ENCODE measurements at places on chromosomes 3 and 15.

- peak; percentile 45 for DNase-seq
These were observed 595.8 kb downstream of the NLGN1 start for GRCh38 chr3:173993299-173993698.

GRCh38 chr15:29785642-29786041 is 36.6 kb downstream of the TJP1 start:
- no peak for DNase-seq

DNA sequence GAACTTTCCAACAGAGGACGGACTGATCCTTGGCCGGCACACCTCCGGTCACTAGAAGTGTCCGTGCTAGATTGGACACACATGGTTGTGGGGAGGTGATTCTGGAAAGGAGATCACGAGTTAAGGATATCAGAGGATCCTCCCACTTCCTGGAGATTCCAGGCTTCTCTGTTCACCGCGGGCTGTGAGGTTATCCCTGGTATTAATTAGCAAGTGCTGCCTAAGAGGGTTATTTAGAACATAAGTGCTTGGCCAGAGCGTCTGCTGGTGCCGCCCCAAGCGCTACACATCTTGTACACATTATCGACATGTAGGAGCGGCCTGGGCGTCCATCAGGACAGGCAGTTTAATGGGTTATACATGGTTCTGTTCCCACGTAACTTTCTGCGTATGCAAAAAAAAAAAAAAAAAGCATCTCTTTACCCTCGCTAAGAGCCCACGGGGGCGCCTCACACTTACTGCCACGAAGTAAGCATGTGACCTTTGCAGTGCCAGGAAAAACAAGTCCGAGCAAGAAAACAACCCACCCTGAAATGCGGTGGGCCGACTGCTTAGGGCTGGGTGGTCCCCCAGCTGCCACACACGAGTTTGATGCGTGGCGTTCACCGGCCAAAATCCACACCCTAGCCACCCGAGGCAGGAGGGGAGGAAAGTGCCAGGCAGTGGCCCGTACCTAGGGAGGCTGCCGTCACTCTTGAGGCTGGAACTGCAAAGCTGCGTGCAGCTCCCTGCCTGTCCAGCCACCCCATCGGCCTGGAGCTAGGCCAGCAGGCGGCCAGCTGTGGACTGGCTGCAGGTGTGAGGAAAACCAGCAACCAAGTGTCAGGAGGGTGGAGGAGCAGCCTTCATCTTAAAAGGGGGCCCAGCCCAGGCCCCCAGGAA is 78.0 kb downstream of the CPN2 start:
- no peak for DNase-seq

DNA sequence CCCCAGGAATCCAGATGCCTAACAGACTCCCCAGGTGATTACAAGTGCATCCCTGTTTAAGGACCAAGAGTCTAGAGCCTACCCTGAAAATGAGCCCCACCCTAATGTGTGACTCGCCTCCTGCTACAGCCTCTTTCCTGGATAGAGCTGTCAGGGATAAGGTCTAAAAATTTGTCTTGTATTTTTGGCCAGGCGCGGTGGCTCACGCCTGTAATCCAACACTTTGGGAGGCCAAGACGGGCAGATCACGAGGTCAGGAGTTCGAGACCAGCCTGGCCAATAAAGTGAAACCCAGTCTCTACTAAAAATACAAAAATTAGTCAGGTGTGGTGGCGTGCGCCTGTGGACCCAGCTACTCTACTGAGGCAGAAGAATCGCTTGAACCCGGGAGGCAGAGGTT is 11.2 kb downstream of the TMC3 start:
- DNase-seq, result no peak

GRCh38 chr15:42954291-42954690 is 33.7 kb upstream of the TTBK2 start:
- no peak for DNase-seq

DNA sequence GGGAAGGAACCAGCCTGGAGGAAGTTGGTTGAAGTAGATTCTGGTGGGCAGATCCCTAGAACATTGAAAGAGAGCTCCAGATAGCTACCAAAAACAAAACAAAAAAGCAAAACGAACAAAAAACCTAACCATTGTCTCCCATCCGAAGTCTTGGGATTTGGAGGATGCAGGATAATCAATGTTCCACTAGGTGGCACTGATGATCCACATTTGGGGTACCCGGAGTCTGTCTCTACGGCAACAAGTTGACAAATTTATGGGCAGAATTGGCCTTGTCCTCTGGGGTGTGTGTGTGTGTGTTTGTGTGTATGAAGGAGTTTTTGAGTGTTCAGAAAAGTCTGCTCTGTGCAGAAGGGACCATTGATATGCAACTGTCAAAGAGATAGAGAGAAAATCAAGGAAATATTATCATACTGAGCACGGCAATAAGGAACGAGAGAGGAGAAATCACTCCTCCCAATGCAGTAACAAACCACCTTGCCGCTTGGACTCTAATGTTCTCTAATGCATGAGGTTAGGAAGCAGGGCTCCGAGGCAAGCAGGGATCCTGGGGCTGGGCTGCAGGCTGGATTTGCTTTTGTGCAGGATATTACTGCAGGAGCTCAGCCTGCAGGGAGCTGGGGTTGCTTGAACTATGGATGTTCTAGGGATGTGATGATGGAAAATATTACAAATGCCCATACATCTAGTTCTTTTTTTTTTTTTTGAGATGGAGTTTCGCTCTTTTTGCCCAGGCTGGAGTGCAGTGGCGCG is 59.8 kb upstream of the KLHL25 start:
- peak; percentile 48 for DNase-seq

DNA sequence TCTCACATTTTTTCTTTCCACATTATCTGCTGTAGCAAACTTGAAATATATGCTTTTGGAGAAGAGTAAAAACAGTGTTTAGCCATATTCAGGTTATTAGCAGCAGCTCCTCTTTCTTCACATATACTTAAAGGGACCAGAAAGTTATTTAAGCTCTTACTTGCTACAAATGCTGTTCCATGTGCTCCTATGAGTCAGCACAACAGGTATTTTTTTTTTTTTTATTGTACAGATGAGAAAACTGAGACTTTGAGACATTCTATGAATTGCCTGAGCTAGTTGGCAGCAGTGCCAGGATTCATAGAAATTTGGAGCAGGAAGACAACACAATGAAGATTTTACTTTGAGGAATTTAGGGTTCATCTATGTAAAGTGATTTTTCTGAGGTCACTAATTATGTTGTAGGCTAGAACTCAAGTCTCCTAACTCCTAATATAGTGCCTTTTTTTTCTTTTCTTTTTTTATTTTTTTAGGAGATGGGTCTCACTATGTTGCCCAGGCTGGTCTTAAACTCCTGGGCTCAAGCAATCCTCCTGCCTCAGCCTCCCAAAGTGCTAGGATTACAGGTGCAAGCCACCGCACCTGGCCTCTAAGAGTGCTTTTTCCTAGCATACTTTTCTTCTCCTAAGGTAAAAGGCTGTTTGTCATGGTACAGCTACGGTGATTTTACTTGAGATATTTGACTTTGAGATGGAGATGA is 23.6 kb downstream of the SETD5 start:
- DNase-seq, result no peak

- DNase-seq, result no peak
These were observed 263.3 kb downstream of the ABHD5 start for GRCh38 chr3:43953814-43954692.

- no peak for DNase-seq
These were observed 2.0 kb downstream of the TRIM59 start for GRCh38 chr3:160447544-160447943.

GRCh38 chr3:64796607-64797399 is 109.0 kb upstream of the ADAMTS9 start:
- DNase-seq, result no peak

GRCh38 chr3:142909282-142909681 is 20.4 kb upstream of the PCOLCE2 start:
- DNase-seq, result no peak

- DNase-seq, result no peak
These were observed 15.9 kb downstream of the LMCD1 start for GRCh38 chr3:8517487-8517886.

DNA sequence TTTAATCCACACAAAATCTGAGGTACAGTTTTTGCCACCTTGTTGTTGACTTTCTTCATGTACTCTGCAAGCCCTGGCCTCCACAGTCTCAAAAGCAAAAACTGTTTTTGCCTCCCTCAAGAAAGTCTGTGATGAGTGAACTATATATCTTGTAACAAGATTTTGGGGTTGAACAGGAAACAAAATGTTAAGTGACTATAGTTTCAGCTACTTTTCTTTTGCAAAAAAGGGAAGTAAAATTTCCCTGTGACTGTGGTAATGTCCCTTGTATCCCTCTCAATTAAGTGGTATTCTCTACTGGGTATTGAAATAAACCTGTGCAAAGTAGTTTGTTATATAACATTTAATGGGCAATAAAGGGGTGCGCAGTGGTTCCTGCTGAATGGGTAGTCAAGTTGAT is 21.3 kb upstream of the SCAANT1 start:
- DNase-seq, result no peak

GRCh38 chr3:14925729-14926591 is 21.4 kb upstream of the NR2C2 start:
- DNase-seq, result peak; percentile 53

DNA sequence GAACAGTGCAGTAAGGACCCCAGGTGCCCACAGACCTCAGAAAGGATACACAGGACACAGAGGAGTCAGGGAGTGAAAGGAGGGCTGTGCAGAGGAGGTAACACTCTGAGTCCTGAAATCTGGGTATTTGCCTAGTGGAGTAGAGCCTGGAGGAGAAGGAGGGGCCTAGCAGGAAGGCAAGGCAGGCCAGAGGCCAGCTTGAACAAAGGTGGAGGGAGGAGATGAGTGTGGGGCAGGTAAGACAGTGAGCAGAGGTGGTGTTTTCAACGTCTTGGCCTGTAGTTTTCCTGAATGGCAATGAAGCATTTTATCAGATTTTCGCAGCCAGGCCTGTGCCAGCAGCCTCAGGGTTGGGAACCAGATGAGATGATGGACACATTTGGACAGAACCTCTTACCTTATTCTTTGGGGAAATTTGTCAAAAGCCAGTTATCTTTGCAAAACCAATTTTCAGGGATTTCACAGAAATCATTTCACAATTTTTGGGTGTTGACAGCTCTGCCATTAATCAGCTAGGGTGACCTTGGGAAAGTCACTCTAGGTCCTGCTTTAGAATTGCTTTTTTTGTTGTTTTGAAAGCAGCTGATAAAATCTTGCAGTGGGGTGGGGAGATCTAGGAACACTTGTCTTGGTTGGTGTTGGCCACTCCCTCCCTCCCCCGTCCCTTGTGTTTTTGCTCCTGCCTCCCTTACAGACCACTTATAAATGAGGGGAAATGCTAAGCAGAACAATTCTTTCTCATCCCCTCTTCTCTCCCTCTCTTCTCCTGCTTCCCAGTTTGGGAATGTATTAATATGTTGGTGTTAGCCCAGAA is 38.4 kb downstream of the SPSB4 start:
- no peak for DNase-seq

DNA sequence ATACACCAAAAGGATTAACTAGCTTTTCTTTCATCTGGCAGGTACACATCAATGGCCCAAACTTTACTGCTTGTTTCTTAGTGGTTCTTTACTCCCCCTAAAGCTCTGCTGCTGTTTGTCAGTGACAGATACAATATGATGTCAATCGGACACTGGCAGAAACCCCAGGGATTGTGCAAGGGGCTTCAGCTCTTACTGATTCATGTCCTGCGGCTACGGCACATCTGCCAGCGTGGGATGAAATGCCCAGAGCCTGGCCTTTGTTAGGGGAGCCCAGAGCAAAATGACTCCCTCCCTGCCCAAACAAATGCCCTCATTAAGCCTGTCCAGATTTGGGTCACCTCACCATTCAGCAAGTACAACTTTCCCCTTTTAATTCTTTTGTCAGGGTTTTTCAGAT is 28.3 kb downstream of the SRP14 start:
- no peak for DNase-seq

DNA sequence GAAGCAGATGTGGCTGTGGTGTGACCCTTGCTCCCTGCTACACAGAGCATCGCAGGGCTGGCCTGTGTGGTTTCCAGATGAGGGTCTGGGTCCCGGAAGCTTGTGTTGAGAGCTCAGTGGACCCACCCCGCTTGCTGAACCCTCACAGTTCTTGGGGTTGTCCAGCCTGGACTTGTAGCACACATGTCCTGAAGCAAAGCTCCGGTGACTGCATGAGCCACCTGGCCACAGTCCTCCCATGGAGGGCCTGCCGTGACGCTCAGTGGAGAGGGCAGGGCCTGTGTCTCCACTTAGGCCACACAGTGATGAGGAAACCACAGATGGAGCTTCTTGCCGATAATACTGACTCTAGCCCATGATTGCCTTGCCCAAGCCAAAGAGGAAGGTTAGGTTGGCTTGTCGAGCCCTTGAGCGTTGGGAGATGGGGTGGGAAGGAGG is 62.6 kb downstream of the RGMA start:
- DNase-seq, result no peak

DNA sequence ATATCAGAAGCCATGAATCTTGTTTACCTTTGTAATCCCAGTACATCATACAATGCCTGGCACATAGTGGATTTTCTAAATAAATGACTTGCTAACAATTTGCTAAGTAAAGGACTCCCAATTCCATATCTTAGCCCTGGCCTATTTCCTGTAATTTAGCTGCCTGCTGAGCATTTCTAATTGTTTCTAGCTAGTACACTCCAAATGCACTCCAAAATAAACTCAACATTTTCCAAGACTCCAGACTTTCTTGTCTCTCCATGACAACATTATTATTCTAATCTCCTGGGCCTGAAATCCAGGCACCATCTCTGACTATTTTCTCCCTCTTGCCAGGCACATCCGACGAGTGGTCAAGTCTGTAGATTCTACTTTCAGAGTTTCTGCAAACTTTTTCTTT is 773.5 kb downstream of the SQOR start:
- DNase-seq, result no peak

DNA sequence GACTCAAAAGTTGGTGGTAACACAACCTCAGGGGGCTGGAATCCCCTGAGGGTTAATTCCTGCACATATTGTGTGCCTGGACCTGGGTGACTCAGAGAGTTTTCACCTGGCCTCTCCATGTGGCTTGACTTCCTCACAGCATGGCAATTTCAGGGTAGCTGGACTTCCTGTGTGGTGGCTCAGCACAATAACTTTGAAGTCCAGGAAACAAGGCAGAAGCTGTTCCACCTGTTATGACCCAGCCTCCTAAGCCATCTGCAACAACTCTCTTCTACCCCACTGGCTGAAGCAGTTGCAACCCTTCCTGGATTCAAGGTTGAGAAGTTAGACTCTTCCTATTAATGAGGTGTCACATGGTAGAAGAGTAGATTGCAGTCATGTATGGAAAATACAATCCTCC is 58.4 kb downstream of the EDEM1 start:
- DNase-seq, result no peak

- DNase-seq, result no peak
These were observed 9.2 kb downstream of the CCDC14 start for GRCh38 chr3:123951522-123952447.

DNA sequence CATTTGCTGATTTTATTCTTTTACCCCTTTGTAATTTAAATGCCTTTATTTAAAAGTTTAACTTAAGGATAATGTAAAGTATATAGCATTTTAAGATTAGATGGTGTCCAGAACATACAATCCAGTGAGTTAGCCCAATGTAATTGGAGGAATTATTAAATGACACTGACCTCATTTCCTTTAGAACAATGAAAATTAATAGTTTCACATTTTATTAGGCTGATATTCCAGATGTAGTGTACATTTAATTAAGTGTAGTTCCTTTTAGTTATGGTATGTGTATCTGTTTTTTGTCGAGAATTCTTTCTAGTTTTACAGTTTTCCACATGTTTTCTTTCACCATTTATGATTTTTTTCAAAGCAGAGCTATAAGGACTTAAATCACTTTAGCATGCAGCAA is 75.8 kb downstream of the RSRC1 start:
- no peak for DNase-seq

Data from putamen (tissue), 1 donor.